ENCODE measurements at places on chromosomes 1 and 21.

GRCh38 chr1:211353562-211354212, 27.1 kb downstream of the TRAF5 start:
- DNase-seq: no peak

DNA sequence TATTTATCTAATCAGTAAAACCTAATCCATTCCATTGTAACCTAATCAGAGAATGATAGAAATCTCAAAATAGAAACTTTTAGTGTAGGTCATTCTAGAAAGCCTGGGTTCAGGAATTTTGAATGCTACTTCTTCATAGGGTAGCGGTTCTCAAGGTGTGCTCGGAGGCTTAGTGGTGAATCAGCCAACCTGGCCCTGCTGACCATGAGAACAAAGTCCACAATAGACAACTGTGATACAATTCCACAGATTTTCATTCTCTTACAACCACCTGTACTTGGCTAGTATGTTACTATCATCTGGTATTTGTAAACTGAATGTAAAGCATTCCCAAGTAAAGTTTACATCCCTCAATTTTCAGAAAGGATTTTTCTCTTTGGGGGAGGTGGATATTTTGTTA, 7.5 kb upstream of the PUM1 start:
- DNase-seq: no peak

- peak; percentile 76 for DNase-seq
These were observed 30.3 kb upstream of the PLA2G2C start for GRCh38 chr1:20216574-20216973.

DNA sequence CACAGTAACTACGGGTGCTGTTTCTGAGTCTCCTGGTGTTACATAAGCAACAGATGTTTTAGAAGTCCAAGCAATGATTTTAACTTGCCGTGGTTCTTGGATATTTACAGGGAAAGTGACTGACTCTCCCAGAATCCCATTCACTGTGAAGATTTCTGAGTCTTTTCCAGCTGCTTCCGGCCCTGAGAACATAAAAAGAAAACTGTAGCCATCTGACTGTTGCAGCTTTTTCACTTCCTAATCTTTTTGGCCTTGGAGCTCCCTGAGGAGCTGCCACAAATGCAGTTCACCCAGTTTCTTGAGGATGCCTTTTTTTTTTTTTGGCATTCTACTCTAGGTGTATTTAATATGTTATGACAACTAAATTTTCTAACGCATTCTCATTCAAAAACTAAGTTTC, 13.7 kb downstream of the CD84 start:
- no peak for DNase-seq

GRCh38 chr1:111605576-111605975, 14.0 kb upstream of the RAP1A start:
- DNase-seq: no peak

DNA sequence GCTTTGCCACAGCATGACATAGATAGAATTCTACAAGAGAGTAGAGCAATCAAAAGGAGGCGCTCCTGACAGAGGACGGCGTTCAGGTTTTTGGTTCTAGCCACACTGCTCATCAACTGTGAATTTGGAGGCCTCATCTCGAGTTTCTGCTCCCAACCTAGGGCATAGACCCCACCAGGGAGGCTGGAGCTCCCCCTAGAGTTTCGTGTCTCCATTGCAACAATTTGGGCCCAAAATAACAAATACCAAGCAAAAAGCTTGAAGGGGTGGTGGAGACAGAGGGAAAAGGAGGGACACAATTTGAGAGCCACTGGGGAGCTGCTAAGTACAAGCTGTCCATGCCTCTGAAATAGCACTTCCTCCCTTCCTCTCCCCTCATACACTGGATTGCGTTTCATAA, 297.0 kb downstream of the GPATCH2 start:
- DNase-seq: peak; percentile 5

GRCh38 chr1:69271587-69272125, 296.1 kb upstream of the LRRC7 start:
- no peak for DNase-seq

- DNase-seq: peak; percentile 89
These were observed 87.9 kb downstream of the CDC14A start for GRCh38 chr1:100440075-100440809.

DNA sequence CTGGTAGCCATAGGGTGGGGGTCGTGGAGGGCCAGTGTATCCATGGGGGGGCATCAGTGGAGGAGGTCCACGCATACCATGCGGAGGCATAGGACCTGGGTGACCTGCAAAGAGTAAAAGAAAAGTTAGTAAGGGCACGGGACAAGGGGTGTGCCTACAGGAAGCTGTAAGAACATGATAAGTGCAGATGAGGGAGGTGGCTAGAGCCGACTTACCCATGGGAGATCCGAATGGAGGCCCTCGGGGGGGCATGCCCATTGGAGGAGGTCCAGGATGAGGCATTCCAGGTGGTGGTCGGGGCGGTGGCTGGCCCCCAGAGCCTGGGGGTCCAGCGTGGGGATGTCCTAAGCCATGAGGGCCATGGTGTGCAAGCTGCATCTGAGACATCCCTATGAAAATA, 4.0 kb downstream of the SF3B4 start:
- peak; percentile 86 for DNase-seq

- no peak for DNase-seq
These were observed 20.7 kb downstream of the PHC2 start for GRCh38 chr1:33410091-33410701.

GRCh38 chr1:18942340-18942739, 14.1 kb downstream of the IFFO2 start:
- no peak for DNase-seq

DNA sequence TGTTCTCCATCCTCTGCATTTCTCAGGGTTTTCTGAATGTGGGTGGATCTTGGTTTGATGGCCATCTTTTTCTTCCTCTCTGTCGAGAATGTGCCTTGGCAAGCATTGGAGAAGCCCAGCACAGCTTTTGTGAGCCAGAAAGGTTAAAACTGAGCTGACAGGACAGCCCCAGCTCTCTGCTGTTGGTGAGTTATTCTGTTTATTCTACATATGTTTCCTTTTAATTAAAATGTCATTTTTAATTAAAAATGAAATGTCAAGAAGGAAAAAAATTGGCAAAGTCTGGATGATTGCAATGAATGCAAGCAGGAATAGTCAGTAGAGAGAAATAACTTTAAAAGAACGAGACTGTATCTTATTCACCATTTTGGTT, 325.8 kb downstream of the PTBP2 start:
- no peak for DNase-seq

- peak; percentile 77 for DNase-seq
These were observed 3.6 kb downstream of the REN start for GRCh38 chr1:204162494-204163074.

DNA sequence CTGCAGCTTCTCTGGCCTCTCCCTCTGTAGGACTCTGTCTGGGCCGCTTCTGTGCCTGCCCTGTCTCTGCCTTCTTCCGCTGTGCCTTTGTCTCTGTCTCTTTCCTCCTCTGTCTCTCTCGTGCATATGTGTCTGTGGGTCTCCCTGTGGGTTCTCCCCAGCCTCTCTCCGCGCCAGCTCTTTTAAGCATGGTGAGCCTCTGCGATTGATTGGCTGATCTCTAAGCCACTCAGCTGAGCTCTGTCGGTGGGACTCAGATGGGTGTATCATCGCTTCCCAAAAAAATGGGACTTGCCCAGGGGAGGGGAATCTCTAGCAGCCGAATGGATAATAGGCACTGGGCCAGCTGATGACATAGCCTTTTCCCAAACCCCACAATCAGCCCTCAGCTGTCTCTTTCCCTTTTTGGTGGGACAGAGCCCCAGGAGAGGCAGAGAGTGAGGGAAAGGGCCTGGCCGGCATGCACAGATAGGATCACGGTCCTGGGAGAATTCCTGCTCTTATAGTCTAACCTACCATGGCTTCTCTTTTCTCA, at the start of gene ADAMTS4:
ADAMTS4 (minus strand) TSS at position 158 of the 535 bp plus-strand sequence. CDS start 427 bp downstream, outside the sequence.
- DNase-seq: no peak

GRCh38 chr1:2267862-2268261, 39.7 kb downstream of the SKI start:
- DNase-seq: no peak

DNA sequence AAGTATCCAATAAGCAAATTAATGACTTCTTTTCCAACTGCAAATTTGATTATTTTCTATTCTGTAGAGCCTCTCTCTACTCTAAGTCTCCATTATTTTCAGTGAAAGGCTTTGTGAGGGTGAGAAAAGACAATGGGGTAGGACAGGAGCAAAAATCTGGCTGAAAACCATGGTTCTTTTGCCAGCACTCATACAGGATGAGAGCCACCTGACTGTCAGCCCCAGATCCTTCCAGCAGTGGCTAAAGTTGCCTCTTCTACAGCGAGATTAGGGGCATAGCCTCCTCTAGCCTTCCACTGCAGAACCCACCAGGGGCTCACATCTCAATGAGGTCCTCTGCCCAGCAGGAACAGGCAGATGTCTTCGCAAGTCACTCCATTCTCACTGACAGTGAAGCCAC, 23.7 kb downstream of the NMNAT2 start:
- no peak for DNase-seq

DNA sequence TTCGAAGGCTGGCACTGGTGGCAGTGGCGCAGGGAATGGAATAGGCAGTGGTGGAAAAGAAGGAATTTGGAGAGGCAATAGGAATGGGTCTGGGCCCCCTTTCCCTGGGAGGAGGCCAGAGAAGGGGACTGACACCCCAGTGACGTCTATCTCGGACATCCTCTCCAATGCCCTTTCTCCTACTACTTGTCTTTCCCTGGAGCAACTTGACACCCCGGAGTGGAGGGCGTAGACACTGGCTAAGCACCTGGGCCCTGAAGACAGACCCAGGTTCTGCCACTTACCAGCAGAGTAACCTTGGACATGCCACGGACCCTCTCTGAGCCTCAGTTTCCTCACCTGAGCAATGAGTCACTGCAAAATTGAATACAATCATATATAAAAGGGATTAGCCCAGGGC, 86.8 kb downstream of the CAMK2N1 start:
- DNase-seq: no peak

- no peak for DNase-seq
These were observed 449.8 kb downstream of the SIPA1L2 start for GRCh38 chr1:232179896-232180778.

DNA sequence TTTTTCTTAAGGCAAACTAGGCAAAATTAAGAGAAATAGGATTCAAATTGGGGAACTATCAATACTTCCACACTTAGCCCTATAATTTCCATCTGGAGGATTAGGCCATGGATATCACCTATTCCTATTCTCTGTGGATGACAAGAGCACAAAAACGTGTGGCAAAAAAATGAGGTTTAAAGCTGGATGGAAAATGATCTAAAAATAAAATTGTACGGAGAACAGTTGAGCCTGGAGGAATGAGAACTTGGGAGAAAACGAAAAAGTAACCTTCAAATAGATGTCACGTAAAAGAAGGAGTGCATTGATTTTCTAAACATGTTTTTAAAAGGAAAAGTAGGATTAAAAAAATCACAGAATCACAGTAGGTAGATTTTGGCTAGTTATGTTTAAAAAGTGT, 55.7 kb downstream of the RGS4 start:
- DNase-seq: no peak

GRCh38 chr1:164562947-164563520, 4.0 kb downstream of the PBX1 start:
- DNase-seq: no peak

DNA sequence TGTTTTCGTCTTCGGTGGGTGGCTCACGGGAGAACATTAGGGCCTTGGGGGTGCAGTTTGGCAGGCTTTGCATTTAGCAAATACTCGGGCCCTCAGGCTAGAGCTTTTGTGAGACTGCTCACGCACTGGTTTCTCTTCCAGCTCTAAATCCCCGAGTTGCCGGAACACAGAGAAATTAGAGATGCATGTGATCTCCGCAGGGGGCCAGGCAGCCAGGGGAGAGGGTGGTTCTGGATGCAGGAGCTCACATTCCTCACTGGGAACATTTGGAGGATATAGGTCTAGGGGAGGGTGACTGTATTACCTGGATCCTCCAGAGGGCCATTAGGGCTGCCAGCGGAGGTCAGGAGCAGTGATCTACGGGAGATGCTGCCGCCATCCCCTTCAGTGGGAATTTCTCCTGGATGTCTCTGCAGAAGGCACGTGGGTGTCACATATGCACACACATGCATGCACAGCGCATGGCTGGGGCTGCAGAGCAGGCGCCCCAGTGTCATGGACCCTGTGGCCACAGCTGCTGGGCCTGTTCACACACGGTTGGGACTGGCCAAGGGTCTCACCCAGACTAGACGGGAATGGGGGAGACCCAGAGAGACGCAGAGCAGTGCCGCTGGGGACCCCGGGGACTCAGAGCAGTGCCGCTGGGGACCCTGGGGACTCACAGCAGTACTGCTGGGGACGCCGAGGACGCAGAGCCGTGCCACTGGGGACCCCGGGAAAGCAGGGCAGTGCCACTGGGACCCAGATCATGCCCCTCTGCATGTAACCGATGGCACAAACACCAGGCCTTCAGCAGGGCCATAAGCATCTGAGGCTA, 258.7 kb downstream of the CAMTA1 start:
- DNase-seq: no peak

Measured in hematopoietic multipotent progenitor cell treated with erythropoietin and hydrocortisone succinate and interleukin-3 and kit ligand, for 6 days (in vitro differentiated cells).